ENCODE measurements at places on chromosomes 2 and 18.

DNA sequence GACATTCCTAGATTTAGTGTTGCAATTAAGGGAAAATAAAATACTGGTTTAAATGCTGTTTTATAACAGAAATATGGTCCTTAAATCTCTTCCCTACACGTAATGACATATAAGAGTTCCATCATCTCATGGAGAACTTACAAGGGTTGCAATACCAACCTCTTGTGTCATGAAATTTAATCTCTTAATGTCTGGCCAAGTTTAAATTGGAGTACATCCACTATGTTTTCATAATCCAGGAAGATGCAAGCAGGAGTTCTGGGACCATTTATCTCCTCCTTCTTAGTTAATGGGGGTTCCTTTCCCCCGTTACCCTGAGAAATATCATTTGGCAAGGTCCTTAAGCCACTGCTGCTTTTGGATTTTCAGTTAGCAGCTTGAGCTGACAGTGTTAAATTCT lies 126.0 kb upstream of the ACVR2A start:
- DNase-seq = no peak

GRCh38 chr2:71897836-71898235 lies 249.8 kb downstream of the CYP26B1 start:
- no peak for DNase-seq

DNA sequence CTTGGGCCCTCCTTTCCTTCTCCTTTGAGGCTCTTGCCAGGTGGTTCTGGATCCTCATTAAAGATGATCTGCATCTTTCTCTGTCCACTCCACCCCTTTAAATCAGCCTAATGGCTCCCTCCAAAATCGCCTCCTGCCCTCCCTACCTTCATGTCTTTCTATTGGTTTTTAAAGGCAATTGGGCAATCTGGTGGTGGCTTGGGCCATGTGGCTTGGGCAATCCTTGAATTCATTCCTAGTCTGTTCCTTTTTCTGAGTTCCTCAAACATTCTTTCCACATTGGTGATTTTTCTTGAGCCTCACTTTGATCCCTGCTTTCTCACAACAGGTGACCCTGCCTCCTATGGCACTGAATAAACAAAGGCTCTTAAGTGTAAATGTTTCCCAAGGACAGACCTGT lies 266.2 kb upstream of the REV1 start:
- DNase-seq = no peak

- DNase-seq = no peak
Measured at GRCh38 chr2:28565720-28566295, 69.9 kb downstream of the PLB1 start.

DNA sequence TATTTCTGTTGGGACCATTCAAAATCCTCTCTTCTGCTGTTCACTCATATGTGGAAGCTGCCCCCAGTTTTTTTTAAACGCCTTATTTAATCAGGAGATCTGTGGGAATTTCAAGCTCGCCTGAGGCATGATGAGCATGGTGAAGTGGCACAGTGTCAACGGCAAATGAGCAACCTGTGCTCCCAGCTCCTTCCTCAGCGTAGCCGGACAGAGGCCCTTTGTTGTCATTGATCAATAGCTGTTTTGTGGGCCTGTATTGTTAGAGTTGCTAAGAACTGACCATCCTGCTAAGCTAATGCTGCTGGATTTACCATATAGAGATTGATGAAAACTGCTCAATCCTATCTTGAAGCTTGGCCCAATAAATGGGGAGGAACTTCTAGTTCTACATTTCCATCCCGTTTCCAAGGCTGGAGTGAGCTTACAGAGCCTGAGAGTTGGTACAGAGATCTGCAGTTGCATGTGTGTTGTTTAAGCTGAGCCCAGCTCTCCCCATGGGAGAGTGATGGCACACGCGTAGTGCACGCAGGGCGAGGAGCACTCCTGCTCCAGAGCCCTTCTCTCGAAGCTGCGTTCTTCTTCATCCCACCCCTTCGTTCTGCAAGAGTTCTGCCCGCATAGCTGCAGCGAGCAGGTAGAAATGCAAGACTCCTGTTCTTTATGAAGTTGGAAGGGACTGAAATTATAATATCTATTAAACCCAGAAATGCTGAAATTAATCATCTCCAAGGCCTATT lies 108.8 kb downstream of the RTN4 start:
- no peak for DNase-seq

DNA sequence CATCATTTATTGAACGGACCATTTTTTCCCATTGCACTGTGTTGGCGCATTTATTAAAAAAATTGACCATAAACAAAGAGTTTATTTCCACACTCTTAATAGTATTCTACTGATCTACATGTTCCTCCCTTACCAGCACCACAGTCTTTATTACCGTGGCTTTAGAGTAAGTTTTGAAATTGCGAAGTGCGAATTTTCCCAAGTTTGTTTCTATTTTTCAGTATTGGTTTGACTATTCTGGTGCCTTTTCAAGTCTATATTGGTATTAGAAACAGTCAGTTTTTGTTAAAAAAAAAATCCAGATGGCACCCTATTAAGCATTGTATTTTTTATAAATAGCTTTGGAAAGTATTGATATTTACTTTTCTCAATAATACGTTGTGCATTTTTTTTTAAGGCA lies 795.1 kb upstream of the HS6ST1 start:
- DNase-seq = no peak

GRCh38 chr2:9539531-9539930 lies 16.1 kb downstream of the ADAM17 start:
- no peak for DNase-seq

DNA sequence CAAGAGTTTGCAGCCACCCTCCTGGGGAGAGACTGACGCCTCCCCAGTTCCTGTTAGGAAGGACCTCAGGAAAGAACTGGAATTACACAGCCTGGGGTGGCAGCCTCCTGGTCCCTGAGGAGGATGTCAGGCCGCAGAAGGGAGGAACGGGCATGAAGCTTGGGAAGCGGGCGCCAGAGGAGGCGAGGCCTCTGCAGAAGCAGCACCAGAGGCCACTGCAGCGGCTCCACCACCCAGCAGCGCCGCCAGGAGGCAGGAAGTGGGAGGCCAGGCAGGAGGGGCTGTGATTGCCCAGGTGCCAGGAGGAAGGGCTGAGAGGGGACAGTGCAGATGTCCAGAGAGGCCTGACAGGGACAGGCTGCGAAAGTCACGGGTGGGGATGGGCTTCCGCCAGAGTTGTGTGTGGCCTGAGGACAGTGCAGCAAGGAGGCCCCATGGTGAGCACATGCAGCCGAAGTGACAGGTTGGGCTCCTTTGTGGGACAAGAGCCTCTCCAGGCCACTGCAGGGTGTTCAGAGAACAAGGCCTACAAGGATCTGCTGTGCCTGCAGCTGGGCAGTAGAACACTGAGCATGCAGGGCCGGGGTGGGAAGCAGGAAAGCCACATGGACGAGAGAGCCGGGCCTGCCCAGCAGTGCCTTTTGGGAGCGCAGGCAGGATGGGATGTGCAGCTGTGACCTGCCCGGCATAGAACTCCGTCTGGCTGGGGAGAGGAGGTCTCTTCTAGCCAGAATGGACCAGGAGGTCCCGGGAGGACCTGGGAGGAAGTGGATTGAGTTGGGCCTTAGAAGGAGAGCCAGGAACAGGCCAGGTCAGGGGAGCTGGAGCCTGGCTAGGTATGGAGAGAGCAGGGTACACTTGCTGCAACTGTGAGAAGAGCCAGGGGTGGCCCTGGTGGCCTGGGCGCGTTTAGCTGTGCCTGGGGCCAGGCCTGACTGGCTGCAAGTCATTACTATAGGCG lies 39.1 kb upstream of the ALPP start:
- DNase-seq = no peak

GRCh38 chr18:45167631-45168280 lies 447.5 kb upstream of the SLC14A2 start:
- no peak for DNase-seq

- no peak for DNase-seq
Measured at GRCh38 chr18:75113455-75113854, 95.5 kb downstream of the PTGR3 start.

DNA sequence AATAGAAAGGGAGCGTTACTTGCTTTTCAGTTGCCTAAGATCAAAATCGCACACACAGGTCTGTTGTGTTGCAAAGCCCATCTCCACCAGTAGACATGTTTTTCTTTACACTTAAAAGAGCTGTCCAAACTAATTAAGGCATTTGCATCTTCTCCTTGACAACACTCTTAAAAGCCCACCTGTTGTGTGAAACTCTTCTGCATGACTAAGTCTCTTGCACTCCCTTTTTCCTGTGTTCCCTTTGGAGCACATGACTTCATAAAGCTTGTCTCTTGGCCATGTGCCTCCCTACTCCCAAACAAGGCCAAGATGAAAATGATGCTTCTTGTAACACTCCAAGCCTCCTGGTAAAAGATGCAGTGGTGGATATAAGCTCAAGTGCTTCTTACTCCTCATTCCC lies 26.1 kb downstream of the PID1 start:
- no peak for DNase-seq

DNA sequence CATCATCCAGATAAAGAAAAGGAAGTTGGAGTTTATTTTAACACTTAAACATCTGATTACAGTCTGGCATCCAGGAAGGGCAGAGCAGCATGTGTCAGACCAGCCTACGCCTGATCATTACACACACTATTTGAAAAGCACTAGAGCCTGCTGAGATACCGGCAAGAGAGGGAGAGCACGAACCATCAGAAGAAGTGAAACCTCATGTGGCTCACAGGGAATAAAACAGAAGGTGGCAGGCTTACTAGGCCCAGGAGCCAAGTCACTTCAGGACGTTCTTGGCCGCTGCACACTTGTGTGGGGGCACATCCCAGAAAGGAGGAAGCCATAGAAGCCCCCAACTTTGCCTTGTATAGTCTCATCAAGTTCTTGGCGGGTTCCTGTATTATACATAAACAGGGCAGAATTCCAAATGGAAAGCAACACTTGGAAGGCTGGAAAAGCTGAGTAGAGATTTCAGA lies 105.5 kb downstream of the UGGT1 start:
- DNase-seq = no peak

- DNase-seq = no peak
Measured at GRCh38 chr2:98538280-98539041, 69.9 kb downstream of the COA5 start.

- DNase-seq = no peak
Measured at GRCh38 chr2:5695654-5696403, 3.6 kb downstream of the SOX11 start.

DNA sequence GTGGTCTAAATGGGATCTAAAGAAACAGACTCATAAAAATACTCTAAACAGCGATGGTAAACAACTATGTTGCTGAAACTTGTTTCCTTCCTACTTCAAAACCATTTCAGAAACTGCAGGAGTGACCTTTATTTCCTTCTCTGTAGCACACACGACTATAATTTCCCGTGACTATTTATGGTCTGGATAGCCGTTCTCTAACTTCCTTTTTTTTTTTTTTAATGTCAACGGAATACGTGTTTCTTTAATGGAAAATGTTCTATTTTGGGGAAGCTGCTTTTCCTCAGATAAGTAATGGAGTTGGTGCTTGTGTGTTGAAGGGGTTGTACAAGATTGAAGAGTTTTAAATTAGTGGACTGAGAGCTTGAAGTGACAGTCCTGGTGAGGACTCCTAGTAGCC lies 224.1 kb downstream of the PHLPP1 start:
- DNase-seq = no peak

GRCh38 chr2:70086278-70086837 lies 919 bp upstream of the PCBP1 start:
- peak; percentile 60 for DNase-seq

GRCh38 chr18:72235422-72235821 lies 308.7 kb downstream of the CBLN2 start:
- no peak for DNase-seq

GRCh38 chr2:173370198-173370597 lies 15.5 kb downstream of the CDCA7 start:
- no peak for DNase-seq

DNA sequence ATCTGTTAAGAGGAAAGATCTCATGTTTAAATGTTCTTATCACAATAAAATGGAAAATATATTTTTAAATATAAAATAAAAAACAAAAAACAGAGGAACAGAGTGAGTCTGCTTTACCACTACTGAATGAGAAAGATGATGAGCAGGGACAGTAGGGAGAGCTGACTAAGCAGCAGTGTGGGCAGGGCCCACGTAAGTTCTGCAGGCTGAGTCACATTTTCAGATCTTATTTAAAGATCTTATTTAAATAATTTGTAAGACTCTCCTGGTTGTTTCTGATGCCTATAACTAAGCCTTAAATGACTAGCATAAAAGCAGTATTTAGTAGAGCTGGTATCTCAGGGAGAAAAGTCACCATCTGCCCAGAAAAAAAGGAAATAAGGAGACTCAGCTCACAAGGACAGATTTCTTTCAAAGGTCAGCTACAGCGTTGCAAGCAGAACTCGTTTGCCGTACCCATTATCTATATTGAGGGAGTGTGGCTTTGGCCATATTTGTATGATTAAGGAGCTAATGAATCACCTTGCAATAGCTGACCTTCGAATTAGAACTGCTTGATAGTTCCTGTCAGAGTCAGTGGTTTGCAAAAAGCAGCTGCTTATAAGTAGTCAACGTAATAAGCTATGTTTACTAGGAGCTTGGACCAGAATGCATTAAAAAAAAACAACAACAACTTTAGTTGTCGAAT lies 322.1 kb upstream of the CHAC2 start:
- no peak for DNase-seq

DNA sequence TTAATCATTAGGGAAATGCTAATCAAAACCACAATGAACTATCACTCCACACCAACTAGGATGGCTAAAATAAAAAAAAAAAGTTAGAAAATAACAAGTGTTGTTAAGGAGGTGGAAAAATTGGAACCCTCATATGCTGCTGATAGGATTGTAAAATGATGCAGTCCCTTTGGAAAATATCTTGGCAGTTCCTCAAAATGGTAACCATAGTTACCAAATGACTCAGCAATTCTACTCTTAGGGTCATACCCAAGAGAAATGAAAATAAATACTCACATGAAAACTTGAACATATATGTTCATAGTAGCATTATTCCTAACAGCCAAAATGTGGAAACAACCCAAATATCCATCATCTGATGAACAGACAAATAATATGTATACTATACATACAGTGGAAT lies 15.7 kb upstream of the ACVR2A start:
- no peak for DNase-seq

- no peak for DNase-seq
Measured at GRCh38 chr2:181677912-181678586, 2.3 kb downstream of the NEUROD1 start.

- DNase-seq = peak; percentile 32
Measured at GRCh38 chr2:176643646-176644045, 374.4 kb downstream of the MTX2 start.

- DNase-seq = no peak
Measured at GRCh38 chr2:55947752-55948151, 24.2 kb upstream of the EFEMP1 start.

DNA sequence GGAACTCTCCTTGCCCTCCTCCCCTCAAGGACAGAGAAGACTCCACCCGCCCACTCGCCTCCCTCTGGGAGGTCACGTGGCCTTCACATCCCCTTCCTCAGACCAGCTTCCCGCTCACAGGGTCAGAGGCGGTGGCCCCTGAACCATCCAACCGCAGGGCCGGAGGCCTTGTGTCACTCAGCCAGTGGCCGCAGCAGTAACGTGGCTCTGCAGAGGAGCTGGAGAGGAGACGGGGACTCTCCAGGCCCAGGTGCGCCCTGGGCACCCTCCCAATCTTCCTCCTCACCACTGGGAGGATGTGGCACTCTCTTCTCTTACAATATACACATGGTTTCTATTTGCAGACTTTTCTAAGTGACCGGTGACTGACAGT lies 161.7 kb downstream of the TWIST2 start:
- no peak for DNase-seq

- no peak for DNase-seq
Measured at GRCh38 chr2:179274749-179275148, 10.1 kb upstream of the SESTD1 start.
